Activated CD4-positive, alpha-beta T cell treated with anti-CD3 and anti-CD28 coated beads for 4 hours (primary cell): ENCODE measurements at places on chromosomes 2 and 18.
A peak's percentile ranks its signal among the peaks of the same experiment; 100 is the strongest.

GRCh38 chr2:208545403-208546042, 138.9 kb downstream of the PTH2R start:
- no peak for DNase-seq

DNA sequence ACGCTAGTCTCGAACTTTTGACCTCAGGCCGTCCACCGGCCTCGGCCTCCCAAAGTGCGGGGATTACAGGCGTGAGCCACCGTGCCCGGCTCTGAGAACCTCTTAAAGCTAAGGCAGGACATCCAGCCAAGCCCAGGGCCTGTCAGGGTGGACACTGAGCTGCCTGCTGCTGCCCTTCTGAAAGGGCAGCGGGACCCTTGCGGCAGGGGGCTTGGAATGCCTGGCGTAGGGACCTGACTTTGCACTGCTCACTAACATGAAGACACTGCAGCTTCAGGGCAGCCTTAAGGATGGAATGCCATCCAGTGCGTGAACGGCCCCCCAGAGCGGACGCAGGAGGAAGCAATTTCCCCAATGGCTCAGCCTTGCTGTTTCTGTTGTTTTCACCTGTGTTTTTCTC, 9.0 kb downstream of the CYS1 start:
- DNase-seq: no peak

GRCh38 chr2:3646446-3646845, 11.6 kb upstream of the ALLC start:
- no peak for DNase-seq

DNA sequence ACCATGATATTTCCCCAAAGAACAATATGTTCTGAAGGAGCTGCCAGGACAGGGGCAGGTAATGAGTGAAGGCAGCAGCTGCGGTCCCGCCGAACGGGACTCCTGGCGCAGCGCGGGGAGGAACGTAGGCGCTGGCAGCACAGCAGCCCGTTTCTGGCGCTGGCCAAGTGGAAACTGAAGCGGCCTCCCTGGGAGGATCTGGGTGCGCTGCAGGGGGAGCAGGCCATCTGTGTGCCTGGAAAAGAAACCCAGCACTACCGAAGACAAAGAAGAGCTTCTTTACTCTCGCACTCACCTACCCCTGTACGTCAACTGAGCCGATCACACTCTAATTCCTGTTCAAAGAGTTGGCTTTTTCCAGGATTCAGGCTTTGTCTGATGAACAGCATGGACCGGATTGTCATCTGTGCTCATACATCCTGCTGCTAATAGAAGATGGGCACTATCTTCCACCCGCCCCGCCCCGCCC, 11.8 kb downstream of the G6PC2 start:
- DNase-seq: no peak

GRCh38 chr18:58768293-58768974, 96.2 kb upstream of the ZNF532 start:
- peak; percentile 59 for DNase-seq

GRCh38 chr2:30139131-30139870, 7.5 kb upstream of the YPEL5 start:
- DNase-seq: no peak

GRCh38 chr2:97958184-97958583, 37.6 kb downstream of the TMEM131 start:
- DNase-seq: no peak

GRCh38 chr2:136962105-136962725, 196.9 kb downstream of the THSD7B start:
- DNase-seq: no peak

DNA sequence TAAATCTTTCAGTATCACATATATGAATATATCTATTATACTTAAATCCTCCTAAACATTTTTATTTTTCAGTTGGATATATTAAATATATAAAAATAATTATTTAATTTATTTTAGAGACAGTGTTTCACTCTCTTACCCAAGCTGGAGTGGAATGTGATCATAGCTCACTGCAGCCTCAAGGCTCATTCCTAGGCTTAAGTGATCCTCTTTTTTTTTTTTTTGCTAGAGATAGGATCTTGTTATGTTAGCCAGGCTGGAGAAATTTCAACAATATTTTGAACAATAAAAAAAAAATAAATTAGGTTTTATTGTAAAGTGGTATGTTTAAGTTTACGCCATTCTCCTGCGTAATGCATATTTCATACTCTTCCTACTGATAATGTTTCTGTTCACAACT, 4.2 kb downstream of the SPAST start:
- no peak for DNase-seq

DNA sequence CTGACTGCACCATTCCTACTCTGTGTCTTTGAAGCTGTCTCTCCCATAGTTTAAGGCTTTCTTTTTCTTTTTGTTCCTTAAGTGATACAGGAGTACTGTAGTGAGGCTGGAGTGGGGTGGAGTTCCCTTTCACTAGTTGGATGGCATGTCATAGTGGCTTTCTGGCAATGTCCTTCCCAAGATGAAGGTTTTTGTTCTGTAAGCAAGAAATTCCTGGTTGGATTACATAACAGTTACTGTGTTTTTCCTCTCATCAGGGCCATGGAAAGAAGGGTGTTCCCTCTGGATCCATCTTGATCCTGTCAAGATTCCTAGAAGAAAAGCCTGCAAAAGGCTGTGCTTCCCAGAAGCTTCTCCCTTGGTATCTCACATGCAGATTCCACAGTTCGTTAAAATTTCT, 84.2 kb downstream of the ACKR3 start:
- DNase-seq: no peak

DNA sequence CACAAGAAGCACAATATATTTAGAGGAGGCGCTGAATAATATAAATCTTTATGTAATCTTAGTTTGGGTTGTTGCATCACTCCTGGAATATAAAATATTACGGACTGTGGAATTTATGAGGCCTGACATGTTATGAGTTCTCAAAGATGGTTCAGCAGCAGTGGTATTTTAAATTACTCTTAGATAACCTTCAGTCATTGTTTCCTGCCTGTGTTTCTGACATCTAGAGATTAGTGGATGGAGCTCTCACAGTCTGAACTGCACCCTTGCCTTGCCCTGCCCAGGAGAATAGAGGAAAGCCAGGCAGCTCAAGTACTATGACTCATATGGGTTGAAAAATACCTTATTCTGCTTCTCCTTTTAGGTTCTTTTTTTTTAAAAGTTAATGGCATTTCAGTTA, 70.0 kb downstream of the ACSL3 start:
- no peak for DNase-seq

DNA sequence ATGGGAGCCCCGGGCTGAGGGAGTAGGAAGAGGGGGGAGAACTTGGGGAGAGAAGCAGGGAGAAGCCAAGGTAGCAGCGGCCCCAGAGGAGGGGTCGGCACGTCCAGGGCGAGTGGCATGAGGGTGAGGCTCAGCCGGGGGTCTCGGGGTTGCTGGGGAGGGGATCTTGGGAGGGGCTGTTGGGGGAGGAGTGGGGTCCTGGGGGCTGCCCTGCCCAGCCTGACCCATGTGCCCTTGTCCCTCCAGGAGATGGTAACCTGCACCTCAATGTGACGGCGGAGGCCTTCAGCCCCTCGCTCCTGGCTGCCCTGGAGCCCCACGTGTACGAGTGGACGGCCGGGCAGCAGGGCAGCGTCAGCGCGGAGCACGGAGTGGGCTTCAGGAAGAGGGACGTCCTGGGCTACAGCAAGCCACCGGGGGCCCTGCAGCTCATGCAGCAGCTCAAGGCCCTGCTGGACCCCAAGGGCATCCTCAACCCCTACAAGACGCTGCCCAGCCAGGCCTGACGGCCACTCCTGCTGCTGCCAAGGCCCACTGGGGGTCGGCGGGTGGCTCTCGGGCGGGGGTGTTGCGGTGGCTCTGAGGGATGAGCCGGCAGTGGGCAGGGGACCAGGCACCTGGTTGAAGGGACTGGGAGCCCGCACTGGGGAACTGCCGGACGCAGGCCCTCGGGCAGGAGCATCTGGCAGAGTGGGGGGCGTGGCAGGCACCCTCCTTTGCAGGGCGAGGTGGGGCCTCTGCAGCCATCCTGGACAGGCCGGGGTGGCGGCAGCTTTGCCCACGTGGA, 9.0 kb upstream of the GAL3ST2 start:
- DNase-seq: no peak

DNA sequence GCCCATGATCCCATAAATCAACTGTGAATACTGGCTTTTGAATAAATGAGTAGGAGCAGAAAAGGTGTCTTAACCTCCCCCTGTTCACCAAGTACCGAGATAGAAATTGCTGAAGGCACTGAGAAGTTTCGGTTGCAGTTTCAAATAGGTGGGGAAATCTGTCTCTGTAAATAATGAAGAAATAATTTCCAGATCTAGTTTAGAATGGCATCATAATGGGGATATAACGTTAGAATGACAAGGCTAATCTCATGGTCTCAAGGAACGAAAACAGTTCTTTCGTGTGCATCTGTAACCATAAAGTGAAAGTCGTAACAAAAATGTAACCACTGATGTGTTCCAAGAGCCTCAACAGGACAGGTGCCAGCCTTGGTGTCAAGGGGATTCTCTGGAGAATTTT, 49.9 kb upstream of the TMEM18 start:
- no peak for DNase-seq

DNA sequence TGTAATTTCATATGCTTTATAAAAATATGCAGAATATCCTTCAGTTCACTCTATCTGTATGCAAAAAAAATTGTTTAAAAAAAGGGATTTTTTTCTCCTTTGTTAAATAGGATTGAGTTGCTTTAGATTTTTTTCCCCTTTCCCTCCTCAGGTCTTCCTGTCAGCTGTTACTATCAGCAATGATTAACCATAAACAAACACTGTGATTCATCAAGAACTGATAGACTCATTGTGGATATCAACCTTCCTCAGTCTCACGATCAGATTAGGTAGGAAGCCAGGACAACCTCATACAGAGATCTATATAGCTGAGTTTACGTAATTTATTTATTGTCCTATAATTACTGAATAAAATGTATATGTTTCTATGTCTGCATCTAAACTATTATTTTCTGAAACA, 2136.2 kb upstream of the CELF4 start:
- DNase-seq: no peak

GRCh38 chr2:19949071-19949470, 40.8 kb downstream of the WDR35 start:
- DNase-seq: no peak

DNA sequence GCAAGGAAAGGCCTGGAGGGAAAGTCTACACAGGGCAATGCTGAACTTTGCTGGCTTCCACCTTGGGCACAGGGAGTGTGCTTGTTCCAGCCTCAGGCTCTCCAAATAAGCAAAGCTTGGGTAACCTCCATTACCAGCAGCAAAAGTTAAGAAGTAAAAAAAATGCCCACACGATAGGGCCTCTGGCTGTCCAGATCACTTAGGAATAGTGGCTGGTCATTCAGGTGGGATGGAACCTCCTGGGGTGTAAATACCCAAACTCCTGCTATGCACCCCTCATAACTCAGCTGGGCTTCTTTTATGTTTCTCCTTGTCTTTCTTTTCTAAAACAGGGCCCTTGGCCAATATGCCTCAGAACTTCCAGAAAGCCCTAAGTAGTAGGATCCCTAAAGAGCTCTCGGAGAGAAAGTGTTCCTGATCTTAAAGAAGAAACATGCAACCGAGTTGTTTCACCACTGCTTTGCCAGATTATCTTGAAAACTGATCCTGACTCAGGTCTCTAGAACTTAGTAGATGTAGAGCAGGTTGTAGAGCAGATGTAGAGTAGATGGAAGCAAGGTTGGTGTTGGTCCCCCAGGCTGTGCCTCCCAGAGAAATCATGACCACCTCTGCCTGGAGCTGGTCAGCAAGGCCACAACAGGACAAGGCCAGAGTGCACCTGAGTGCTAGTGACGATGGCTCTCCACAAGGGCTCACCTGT, 2.0 kb upstream of the OSR1 start:
- DNase-seq: no peak

GRCh38 chr2:15445891-15446562, 115.1 kb downstream of the NBAS start:
- DNase-seq: no peak

- no peak for DNase-seq
Measured at GRCh38 chr2:222756951-222757650, 85.6 kb downstream of the MOGAT1 start.

GRCh38 chr18:55833543-55833942, 245.6 kb upstream of the TCF4 start:
- no peak for DNase-seq

GRCh38 chr2:128421286-128421685, 102.6 kb upstream of the HS6ST1 start:
- no peak for DNase-seq

DNA sequence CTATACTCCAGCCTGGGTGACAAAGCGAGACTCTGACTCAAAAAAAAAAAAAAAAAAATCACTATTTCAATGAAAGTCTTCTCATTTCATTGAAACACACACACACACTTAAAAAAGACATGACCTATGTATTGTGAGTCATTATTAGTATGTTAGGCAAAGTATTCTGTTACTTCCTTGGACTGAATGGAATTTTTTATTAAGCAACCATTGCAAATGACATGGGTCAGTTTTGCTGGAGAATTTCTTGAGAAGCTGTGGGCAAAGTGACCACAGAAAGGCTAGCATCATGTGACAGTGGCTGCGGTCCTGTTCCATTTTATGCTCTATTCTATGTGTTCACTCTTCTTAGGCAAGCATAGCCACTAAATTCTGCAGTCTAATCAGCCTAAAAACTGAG, 695.7 kb downstream of the TDRD15 start:
- DNase-seq: no peak

DNA sequence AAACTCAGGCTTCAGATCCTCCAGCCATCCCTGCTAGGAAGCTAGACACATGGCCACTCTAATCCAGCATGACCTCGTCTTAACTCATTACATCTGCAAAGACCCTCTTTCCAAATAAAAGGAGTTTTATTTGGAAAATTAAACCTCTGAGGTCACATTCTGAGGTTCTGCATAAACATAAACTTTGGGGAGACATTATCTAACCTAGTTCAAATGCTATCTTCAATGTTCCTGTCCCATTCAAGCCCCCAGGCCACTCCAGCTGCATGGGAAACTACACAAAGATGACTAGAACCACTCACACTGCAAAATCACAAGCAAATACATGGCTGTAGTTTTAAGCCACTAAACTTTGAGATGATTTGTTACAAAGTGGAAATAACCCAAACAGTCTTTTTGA, 99.0 kb upstream of the RNF152 start:
- DNase-seq: no peak

DNA sequence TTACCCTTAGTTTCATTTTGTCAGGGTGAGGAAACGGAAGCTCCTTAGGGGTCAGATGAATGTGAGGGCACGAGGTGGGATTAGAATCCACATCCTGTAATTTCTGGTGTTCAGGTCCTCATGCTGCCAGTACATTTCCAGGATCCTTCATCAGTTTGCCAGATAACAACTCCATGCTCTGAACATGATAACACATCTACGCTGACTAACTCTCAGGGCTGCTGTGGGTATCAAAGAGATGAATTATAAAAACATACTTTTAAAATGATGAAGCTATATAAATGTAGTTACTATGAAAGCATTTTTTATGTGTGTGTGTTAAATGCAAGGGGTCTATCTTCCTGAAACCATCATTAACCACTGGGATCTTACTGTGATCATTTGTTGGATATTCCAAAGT, 325.9 kb downstream of the SLC8A1 start:
- no peak for DNase-seq
